H1 (cell line): ENCODE measurements at places on chromosomes 2 and 18.

- DNase-seq = no peak
Observed at GRCh38 chr2:74979844-74980243, 21.4 kb downstream of the POLE4 start.

DNA sequence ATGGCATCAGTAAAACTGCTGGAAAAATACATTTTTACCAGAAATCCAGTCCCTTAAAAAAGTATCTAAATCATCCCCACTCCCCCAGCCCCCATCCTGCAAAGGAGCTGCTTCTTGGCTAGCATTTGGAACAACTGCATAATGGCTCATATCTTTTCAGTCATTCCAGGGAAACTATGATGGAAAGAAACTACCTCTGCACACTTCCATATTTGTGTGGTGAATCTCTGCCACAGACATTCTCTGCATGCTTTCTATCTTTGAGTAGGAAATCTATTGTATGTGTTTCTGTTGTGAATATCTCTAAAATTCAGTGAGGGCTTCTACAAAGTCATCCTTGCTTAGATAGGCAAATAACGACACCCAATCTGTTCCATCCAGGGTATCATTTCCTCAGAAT is 632.3 kb downstream of the LRP1B start:
- DNase-seq = no peak

GRCh38 chr2:238899386-238899785 is 51.5 kb downstream of the TWIST2 start:
- DNase-seq = no peak

DNA sequence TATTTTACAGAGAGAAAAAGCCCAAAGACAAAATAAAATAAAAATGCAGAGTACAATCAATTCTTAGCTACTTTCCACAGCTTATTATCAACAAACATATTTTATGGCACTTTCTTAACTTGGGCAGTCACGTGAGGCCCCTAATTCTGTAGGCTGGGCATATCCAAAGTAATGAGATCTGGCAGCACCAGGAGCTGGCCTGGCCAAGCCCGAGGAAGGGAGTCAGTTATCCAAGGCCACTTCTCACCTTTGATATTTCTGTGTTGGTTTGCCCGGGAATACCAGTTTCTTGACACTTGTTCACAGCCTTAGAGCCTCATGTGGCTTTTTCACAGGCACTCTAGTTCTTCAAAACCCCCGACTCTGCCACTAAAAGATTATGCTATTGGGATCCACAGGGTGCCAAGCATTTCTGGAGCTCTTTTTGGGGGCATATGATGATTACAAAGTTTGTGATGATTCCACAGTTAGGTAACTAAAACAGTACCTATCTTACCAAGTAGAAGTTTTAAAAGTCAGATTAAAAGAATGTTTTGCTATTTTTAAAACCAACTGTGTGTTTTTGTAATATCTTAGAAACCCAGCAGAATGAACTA is 90.4 kb downstream of the MEP1B start:
- no peak for DNase-seq

- no peak for DNase-seq
Observed at GRCh38 chr2:212359425-212360067, 179.1 kb downstream of the ERBB4 start.

DNA sequence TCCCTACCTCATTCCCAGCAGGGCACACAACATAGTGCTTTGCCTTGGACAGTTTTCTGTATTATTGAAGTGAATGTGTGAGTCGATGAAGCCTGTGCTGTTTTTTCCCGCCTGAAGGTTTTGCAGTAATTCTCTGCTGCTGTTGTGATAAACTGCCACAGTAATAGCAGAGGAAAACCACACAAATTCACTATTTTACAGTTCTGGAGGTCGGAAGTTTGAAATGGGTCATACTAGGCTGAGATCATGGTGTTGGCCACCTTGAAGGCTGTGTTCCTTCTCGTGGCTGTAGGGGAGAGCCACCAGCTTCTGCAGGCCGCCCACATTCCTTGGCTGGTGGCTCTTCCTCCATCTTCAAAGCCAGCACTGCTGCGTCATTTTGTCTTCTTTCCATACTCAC is 678 bp upstream of the SLC16A14 start:
- no peak for DNase-seq

DNA sequence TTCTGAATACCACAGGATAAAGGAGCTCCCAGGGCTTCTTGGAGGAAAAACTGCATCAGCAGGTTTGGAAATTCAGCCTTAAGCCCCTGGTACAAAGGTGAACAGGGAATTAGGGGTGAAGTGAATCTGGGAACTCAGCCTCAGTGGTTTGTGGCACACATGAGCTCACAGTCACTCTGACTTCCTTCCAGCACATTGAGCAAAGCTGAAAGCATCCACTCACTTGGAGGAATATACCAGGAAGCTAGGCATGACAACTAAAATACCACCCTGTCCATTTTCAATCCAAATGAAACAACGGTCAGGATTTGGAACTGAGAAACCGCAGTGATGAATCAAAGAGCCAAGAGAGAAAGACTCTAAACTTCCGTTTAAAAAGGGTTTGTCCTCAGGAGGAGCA is 216.1 kb downstream of the ICOS start:
- no peak for DNase-seq

GRCh38 chr2:107461301-107461700 is 365.4 kb upstream of the RGPD4 start:
- no peak for DNase-seq

DNA sequence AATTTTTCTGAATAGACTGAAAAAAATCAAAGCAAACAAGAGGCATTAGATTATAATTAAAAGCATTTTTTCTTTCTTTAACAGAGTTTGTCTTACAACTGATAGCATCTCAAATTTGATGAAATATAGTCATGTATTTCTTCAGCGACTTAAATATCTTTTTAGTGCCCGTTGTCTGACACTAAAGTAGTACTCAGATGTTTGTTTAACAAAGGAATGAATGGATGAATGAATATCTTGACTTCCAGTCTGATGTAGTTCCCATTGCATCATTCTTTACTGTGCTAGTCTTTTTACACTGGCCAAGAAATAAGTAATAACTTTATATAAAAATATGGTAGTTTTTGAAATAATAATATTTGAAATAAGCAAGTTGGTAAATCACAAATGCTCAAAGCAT is 111.1 kb downstream of the TTC27 start:
- DNase-seq = no peak

GRCh38 chr2:171939743-171940071 is 17.4 kb downstream of the HAT1 start:
- DNase-seq = no peak

GRCh38 chr2:18522484-18523146 is 37.8 kb downstream of the RDH14 start:
- no peak for DNase-seq

GRCh38 chr2:70354264-70354949 is 52.5 kb upstream of the FAM136A start:
- no peak for DNase-seq

- DNase-seq = no peak
Observed at GRCh38 chr2:60496956-60497355, 56.5 kb downstream of the BCL11A start.

DNA sequence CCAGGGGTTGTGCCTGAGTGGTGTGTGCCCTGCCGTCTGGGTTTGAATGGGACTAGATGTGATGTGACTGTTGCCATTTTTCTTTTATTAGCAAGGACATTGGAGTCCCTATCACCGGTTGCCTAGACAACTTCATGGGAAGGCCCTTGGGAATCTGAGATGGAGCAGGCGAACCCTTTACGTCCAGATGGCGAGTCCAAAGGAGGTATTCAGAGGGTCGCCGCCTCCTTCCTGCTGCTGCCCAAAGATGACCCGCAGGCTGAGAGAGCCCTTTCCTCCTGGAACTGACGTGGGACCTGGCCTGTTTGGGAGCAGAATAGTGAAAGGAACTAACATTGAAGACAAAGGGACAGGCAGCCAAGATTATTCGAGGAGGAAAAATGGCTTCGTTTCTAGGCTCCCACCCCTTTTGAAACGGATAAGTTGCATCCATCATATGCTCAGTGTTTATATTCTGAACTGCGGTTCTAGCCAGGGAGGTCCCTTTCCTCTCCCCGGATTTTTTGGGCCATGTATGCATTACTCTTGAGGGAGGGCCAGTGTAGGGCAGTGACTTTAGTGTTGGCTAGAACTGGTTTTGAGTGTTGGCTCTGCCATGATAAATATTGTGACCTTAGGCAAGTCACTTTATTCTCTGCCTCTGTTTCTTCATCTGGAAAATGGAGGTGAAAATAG is 673 bp downstream of the CENPO start:
- DNase-seq = no peak

DNA sequence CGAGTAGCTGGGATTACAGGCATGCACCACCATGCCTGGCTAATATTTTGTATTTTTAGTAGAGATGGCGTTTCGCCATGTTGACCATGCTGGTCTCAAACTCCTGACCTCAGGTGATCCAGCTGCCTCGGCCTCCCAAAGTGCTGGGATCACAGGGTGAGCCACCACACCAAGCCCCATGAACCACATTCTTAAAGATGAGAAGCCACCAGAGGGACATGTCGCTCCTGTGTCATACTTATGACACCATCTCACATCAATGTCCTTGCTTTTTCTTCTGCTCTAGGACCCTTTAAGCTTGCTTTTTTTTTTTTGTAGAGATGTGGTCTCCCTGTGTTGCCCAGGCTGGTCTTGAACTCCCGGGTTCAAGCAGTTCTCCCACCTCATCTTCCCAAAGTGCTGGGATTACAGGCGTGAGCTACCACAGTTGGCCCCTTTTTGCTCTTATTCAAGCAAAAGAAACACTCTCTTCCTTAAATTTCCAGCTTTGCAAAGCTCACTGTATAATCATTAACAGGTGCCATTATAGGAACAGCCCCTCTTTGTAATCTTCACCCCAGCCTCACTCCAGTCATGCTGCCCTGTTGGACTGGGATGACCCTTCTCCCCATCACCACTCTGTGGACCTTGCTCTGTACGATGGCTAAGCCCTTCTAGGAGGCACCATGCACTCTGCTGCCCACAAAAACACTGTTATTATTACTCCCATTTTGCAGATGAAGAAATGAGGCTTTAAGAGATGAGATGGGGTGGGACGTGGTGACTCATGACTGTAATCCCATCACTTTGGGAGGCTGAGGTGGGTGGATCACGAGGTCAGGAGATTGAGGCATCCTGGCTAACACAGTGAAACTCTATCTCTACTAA is 10.8 kb upstream of the KCNG3 start:
- no peak for DNase-seq
